K562 (cell line): ENCODE measurements at places on chromosomes 3 and 15. TPM values are rescaled to one million over a fixed set of nuclear protein-coding genes. Genes with fewer than 3 reads are reported as not detected.

GRCh38 chr3:149188494-149188893 lies 33.1 kb downstream of the CP start:
- no peak for DNase-seq

- DNase-seq: no peak
Observed at GRCh38 chr3:135034891-135035440, 239.9 kb downstream of the EPHB1 start.

The CDC25A gene
- polyA plus RNA-seq: 30.3 and 34.7 TPM in 2 replicates

The PCSK6 gene
- polyA plus RNA-seq: 19.3 and 20.7 TPM in 2 replicates

The GREM1 gene
- polyA plus RNA-seq: 0.01 TPM in 1 of 2 replicates, not detected in the other

The ACTRT3 gene
- not detected in 2 replicates for polyA plus RNA-seq
